Mucosa of gallbladder (tissue), 1 donor: ENCODE measurements at places on chromosomes 3 and 15. TPM values are rescaled to one million over a fixed set of nuclear protein-coding genes. Genes with fewer than 3 reads are reported as not detected.

The P3H2 gene
- total RNA-seq: 11.4 TPM

DNA sequence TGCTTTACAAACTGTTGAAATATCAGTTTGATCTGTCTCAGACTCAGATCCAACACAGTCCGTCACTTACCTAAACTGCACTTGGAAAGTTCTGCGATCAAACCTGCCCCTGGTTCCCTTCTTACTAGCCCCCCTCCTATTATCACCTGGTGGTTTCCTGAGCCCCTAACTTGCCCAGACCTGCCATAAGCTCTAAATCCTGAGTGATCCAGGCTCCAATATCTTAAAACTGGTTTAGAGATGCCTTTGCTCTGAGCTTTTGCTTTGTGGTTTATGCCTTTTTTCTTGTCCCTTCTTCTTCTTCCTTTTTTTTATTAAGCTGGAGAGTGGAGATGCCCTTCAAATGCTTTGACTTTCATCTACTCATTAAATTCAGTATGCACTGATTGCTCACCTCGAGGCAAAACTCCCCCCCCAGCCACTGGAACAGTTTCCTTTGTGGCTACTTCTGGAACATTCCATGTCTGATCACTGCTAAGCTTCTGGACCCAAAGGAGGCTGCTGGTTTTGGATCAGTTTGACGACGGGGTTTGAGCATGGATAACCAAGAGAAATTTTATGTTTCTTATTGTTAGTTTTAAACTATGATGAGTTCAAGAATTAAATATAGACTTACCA is 3.5 kb upstream of the ITGB5 start:
- DNase-seq: no peak

GRCh38 chr3:50147861-50148260 is 7.3 kb upstream of the SEMA3F start:
- no peak for DNase-seq

The AMIGO3 gene
- 0.43 TPM for total RNA-seq

DNA sequence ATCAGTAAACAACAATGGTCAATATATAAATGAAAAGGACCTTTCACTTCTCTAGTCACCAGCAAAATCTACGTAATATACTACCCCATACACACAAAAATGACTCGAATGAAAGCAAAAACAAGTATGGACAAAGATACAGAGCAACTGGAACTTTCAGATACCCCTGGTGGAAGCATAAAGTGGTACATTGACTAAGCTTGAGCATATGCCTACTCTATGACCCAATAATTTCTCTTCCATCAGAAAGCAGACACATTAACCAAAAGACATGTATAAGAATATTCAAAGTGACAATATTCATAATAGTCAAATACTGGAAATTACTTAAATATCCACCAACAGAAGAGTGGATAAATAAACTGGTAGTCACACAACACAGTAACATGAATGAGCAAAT is 86.0 kb downstream of the EFL1 start:
- DNase-seq: no peak

DNA sequence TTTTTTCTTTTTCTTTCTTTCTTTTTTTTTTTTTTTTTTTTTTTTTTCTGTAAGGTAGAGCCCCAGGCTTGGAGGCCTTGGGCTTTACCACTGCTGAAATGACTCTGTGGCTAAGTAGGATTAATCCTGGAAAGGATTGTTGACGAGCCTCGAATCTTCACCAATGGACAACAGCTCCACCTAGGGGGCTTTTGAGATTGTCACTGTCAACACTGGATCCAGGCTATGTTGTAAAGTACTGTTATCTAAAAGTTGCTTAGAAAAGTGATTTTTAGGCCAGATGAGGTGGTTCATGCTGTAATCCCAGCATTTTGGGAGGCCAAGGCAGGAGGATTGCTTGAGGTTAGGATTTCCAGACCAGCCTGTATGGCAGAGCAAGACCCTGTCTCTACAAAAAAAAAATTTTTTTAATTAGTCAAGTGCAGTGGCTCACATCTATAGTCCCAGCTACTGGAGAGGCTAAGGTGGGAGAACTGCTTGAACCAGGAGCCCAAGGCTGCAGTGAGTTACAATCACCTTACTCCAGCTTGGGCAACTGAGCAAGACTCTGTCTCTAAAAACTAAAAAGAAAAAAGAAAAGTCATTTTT is 41.6 kb downstream of the KLHL18 start:
- peak; percentile 71 for DNase-seq

DNA sequence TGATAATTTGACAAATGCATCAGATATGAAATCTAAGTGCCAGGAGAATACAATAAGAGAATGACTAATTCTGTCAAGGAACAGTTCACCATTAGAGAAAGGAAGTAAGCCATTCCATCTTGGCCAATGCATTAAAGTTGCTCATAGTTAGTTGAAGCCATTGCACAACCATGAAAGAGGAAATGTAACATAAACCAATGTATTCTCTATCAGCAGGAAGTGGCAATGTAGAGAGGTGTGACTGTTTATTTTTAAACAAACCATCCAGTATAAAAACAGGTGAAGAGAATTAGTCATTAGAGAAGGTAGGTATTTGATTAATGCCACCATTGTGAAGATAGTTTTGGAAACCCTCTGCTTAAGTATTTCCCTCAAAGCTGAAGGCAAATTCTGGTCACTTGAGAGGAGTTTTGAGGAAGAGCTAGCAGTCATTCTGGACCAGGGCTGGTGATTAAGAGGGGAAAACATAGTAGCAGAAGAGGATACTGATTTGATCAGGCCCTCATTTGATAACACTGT is 10.7 kb upstream of the ANXA2 start:
- no peak for DNase-seq

DNA sequence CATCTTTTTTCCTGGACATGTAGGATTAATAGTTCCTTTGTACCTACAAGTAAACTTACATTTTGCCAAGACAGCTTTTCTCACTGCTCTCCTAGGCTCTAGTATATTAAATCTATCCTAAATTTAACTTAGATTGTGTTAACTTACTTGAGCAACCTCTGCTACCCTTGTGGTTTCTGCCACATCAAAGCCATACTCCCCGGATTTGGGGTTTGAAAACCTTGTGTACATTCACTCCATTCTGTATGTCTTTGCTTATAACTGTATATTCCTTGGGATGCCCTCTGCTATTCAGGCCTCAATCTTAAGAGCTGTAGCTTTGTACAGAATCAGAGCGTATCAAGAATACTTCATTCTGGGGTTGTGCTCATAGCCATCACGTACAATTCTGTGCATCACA is 60.4 kb downstream of the ARIH1 start:
- no peak for DNase-seq

DNA sequence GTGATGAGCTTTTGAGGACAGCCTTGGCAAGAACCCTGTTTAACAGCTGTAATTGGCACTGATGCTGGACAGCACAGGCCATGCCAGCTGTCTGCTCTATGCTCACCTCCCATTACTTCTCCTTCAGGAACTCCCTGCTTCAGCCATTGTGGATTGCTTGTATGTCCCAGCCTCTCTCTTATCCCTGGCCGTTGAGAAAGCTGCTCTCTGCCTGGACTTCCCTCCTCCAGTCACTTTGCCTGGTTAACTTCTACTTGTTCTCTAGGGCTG is 444.5 kb downstream of the EPHB1 start:
- no peak for DNase-seq

The SLC15A2 gene
- total RNA-seq: 18.8 TPM

GRCh38 chr15:70212963-70213315 is 115.2 kb upstream of the TLE3 start:
- no peak for DNase-seq

DNA sequence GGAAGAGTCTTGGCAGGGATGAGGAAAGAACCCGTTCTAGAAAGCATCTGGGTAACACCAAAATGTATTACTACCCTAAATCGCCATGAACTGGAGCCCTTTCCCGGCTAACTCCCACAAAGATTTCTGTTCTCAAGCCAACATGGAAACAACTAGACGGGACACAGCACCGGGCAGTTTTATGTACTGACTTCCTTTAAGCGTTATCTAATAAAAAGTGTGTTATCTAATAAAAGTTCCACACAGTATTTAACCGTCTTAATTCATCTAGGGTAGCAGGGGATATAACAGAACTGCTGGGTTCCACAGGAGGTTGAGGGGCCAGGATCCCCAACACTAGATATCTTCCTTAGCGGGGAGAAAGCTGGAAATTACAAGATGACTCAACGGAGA is 347 bp upstream of the C3orf62 start:
- DNase-seq: no peak

The SPESP1 gene
- total RNA-seq: 5.9 TPM

DNA sequence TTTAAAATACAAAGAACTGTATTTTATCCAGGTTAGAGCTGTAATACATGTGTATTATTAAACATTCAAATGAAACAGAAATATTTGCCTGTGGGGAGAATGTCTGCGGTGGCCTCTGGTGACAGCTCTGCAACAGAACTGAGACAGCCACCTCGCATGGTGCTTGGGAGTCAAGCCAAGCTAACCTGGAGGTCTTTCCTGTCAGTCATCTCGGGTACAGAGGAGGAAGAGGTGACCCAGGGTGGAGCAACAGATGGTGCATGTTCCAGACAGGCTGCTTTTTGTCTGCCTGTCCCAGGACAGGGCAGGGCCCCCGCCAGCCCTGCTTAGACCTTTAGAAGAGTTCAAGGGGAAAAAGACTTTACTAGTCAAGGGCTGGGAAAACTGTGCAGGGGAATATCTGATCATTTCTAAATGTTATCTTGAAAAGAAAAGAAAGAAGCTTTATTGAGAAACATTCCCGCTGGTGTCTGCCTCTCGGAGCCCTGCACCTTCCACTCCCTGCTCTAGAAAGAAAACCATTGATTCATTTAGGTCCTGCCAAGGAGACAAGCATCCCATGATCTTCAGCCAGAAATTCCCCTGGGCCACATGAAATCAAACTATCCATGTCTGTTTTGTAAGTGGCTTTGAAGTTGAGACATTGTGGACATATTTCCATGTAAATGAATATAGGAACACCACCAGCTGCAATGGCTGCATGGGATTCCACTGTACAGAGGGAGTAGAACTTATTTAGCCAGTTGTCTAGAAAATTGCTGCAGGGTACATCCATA is 5.5 kb upstream of the NR2E3 start:
- no peak for DNase-seq

DNA sequence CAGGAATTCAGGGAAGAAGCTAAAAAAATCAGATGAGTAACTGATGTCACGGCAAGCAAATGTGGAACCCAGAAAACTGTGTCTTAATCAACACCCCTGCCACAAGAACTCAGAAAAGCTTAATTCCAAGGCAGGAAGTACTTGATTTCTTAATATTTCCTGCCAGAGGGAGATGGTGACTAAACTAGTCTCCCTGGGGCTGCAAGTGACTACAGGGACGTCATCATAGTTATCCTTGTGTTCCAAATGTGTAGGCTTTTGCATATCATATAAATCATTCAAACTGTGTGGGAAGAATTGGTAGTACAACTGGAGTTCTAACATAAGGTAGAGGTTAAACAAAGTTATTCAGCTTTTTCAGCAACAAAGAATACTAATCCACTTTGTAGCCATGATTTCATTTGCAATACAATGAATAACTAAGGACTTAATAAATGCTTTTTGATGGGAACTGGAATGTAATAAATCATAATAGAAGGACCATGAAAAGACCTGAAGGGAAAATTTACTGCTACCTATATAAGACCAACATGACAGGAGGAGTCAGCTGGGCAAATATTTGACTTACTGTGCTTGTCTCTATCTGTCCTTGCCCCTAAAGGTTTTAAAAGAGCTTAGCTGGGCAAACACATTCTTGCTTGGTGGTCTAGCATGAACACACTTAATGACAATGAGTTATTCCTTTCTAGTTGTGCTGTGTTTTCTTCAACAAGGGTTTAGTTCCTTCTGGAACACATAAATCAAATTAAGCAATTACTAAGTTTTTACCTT is 76.0 kb upstream of the NECTIN3 start:
- DNase-seq: no peak

- no peak for DNase-seq
Measured at GRCh38 chr3:165885558-165886270, 48.5 kb upstream of the BCHE start.
